GM12878 (cell line): ENCODE measurements at places on chromosomes 12 and 14.

DNA sequence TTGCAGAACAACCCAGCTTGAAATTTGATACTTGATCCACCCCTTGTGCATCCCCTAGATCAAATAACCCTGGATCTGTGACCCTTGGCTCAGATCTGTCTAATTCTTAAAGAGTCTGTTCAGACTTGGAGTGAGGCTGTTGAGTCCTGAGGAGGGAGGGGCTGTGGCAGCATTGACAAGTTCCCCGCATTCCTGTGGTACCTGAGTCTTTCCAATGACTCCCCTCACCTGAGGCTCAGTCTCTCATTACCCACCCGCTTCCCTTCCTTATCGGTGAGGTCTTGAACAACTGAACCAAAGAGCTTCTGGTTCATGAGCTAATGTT is 16.1 kb upstream of the HDAC7 start:
- no peak for DNase-seq
- no peak overlapping the region for H3K4me3 ChIP-seq
- H3K27ac ChIP-seq: no peak overlapping the region; the same call in 1 of the 2 replicates

DNA sequence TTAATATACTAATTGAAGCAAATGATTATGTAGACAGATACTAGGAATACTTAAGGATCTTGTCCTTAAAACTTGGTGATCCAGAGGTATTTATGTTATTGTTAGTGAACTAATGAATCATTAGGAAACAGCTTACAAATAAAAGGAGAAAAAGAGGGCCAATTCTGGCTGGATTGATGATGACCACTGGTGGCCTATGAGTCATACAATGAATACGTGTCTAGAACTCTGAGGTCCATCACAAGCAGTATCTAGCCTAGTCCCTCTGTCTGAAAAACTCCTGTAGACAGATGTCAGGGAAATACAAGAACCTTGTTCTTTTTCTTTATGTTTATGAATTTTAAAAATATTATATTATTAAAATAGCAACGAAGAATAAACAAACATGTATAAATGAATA is 51.7 kb upstream of the RTL1 start:
- H3K27ac ChIP-seq: no peak overlapping the region
- no peak overlapping the region for H3K4me3 ChIP-seq
- H3K36me3 ChIP-seq: no peaks in the 10 kb centered on the region

DNA sequence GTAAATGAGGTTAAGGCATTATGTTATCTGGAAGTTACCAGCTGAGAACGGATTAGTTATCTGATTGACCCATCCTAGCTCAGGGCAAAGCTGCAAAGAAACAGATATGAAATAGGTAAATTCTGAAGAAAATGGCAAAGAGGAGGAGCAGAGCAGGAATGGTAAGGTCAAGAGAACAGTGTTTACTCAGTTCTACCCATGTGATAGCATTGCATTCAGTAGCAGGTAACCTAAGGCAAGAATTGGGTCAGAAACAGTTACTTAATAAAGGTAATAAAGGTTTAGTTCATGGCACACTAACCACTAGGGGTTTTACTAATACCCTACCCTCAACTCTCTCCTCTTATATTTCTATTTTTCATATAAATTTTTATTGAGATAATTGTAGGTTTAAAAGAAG is 224.8 kb downstream of the ASCL1 start:
- no peaks in the 10 kb centered on the region for H3K36me3 ChIP-seq
- H3K27me3 ChIP-seq: no peaks in the 10 kb centered on the region
- H3K4me3 ChIP-seq: no peak overlapping the region
- no peak for DNase-seq

- H3K27ac ChIP-seq: no peak overlapping the region
- no peak overlapping the region for H3K4me3 ChIP-seq
- peaks cover 1% of the 10 kb centered on the region; the same call in 1 of the 2 replicates for H3K36me3 ChIP-seq
- H3K4me1 ChIP-seq: peaks cover 4% of the 10 kb centered on the region; the same call in 1 of the 2 replicates
These were observed 54.1 kb downstream of the ADIPOR2 start for GRCh38 chr12:1744932-1745331.
